SK-N-SH (cell line): ENCODE measurements at places on chromosomes 11 and 22. TPM values are rescaled to one million over a fixed set of nuclear protein-coding genes. Genes with fewer than 3 reads are reported as not detected.

ST14 gene
- polyA plus RNA-seq, result not detected in 2 replicates

UPK2 gene
- polyA plus RNA-seq, result 0.15 and 0.21 TPM in 2 replicates

DNA sequence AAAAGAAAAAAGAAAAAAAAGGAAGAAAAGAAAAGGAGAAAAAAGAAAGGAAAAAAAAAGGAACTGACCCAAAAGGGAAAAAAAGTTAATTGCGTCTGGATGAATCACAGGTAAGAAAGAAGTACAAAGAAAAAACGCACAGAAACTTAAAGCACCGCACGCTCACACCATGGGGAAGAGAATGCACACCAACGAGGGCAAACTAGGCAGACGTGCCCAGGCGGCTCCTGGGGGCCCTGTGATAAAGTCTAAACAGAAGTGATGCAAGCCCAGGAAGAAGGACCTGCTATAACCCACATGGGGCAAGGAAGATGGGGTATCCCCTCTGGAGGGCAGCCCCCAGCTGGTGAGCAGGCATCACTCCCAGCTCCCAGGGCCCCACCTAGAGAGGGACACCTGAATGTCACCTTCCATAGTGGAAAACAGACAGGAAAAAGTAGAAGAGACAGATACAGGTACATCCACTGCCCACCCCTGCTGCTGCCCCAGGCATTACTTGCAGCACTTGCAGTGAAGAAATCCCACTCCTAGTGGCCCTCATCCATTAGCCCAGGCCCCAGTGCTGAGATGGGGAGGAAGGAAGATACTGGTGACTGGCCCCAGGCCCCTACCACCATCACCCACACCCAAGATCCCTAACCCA lies 28.9 kb downstream of the NAP1L4 start:
- no peak for DNase-seq

DNA sequence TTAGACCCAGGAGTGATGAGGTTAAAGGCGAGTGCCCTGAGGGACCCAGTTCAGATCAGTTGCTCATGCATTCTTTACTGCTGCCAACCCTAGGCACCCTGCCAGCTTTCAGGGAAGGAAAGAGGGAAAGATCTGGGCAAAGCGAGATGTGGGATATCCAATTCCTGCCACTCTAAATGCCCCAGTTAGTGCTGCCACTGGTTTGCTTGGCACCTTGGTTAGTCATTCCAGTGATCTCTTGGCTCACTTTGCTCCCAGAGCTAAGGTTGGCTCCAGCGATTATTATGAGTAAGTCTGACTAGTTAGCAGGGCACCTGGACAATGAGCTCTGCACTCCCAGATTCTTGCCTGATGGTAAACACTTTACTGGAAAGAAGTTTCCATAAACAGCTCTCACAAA lies 85.0 kb downstream of the INSC start:
- no peak for DNase-seq

- DNase-seq, result peak; percentile 77
Observed at GRCh38 chr11:118198370-118198769, 21.9 kb upstream of the SCN2B start.

DNA sequence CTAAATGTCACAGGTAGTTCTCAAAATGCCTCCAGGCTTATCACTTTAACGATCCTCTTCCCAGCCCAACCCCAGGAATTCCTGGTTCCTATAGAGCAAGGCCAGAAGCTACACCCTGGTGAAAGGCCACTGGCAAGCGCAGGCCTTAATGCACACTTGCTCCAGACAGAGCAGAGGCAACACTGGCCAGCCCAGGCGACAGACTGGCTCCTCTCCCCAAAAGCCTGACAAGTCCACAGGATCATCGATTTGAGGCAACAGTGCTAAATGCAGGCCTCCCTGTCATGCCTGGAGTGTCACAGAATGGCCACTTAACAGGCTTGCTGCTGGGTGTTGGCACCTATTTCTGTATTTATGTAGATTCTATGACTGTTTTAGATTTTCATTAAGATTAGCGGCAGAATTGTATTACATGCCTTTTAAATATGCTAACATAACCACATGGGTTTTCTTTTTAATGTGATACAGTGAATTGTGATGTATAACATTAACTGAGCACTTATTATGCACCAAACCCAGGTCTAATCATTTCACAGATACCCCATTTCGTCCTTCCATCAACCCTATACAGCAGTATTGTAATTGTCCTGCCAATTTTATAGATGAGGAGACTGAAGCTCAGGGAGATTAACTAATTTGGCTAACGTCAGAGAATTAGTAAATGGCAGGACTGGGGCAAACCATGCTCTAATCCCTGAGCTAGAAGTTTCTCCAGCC lies 38.6 kb downstream of the PACSIN2 start:
- no peak for DNase-seq

DNA sequence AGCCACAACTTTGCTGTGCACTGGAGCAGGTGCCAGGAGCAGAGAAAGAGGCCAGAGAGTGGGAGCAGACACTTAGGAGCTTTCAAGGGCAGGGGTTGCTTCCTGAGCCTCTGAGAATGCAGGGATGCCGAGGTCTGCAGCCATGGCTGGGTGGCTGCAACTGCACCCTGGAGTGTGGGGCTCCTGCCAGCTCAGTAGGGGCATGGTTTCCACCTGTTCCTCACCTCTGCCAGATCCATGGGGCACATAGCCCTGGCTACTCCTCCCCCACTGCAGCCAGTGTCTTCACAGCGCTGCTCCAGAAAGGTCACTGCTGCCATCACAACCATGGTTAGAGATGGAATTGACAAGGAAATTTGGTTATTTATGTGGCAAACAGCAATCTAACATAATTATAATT lies 404.8 kb downstream of the CNTN5 start:
- DNase-seq, result no peak

DNA sequence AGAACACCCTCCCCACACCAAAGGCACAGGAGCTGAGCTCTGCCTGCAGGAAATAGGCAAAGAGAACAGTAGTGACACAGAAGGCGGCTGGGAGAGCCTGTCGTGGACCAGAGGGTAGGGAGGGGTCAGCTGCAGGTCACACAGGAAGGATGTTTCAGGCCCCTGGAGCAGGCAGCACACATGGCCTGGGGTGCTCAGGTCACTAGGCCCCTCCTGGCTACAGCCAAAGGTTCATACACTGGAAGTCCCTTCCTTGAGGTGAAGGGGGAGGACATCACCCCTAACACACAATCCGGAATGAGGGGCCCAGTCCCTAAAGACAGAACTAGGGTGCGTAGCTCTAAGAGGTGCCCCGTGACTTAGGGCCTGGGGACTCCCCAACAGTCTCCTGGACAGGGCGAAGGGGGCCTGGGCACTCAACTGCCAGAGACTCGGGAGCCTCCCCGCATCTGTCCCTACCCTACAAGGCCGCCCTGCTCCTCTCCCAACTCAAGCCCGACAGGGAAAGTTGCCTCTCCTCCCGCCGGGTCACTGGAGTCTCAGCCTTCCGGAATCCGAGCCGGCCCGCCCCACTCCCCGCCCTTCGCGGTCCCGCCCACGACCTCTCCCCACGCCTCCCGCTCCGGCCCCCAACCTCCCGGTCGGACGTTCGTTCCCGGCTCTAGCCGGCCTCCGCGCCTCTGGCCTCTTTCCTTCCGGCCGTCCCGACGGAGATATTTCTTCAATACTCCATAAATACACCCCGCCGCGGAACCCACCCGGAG lies at the start of gene CYB5R2:
CYB5R2 (minus strand) TSS at position 541 of the 764 bp plus-strand sequence. CDS start 675 bp downstream, outside the sequence.
- peak; percentile 39 for DNase-seq
